ENCODE measurements at places on chromosomes 3 and 15. TPM values are rescaled to one million over a fixed set of nuclear protein-coding genes. Genes with fewer than 3 reads are reported as not detected.

SOX14 gene
- polyA plus RNA-seq = not detected

GRCh38 chr3:12138044-12138443, 20.7 kb downstream of the TIMP4 start:
- H3K36me3 ChIP-seq = no peaks in the 10 kb centered on the region
- H3K4me1 ChIP-seq = no peaks in the 10 kb centered on the region
- no peak overlapping the region for H3K27ac ChIP-seq
- no peak overlapping the region for H3K4me3 ChIP-seq
- DNase-seq = no peak
- H3K27me3 ChIP-seq = peaks cover 10% of the 10 kb centered on the region

GRCh38 chr3:58688574-58688973, 22.0 kb upstream of the FAM3D start:
- no peaks in the 10 kb centered on the region for H3K27me3 ChIP-seq
- H3K36me3 ChIP-seq = no peaks in the 10 kb centered on the region
- H3K27ac ChIP-seq = no peak overlapping the region
- no peaks in the 10 kb centered on the region for H3K4me1 ChIP-seq
- no peak overlapping the region for H3K4me3 ChIP-seq

DNA sequence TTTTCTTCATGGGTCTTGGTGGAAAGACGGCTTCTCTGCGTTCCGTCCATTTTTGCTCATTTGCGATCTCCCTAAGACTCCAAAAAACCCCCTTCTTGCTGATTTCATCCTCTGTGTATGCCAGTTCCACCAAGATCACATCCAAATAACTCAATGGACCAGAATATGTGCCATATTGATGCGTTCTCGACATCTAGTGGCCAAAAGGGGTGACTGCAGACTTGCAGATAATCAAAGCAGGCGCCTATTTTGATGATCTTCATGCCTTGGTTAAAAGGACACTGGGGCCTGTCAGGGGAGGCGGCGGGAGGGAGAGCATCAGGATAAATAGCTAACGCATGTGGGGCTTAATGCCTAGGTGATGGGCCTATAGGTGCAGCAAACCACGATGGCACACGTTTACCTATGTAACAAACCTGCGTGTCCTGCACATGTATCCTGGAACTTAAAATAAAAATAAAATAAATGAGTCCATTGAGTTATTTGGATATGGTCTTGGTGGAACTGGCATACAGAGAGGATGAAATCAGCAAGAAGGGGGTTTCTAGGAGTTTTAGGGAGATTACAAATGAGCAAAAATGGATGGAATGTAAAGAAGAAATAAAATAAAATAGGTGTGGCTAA, 104.2 kb upstream of the RAD18 start:
- no peak overlapping the region for H3K27ac ChIP-seq
- H3K4me1 ChIP-seq = no peaks in the 10 kb centered on the region
- H3K36me3 ChIP-seq = no peaks in the 10 kb centered on the region

- peaks cover 25% of the 10 kb centered on the region for H3K4me1 ChIP-seq
- H3K36me3 ChIP-seq = no peaks in the 10 kb centered on the region
- DNase-seq = no peak
- H3K27ac ChIP-seq = no peak overlapping the region
- no peaks in the 10 kb centered on the region for H3K27me3 ChIP-seq
These were observed 256.0 kb upstream of the TRIM42 start for GRCh38 chr3:140421884-140422283.

DNA sequence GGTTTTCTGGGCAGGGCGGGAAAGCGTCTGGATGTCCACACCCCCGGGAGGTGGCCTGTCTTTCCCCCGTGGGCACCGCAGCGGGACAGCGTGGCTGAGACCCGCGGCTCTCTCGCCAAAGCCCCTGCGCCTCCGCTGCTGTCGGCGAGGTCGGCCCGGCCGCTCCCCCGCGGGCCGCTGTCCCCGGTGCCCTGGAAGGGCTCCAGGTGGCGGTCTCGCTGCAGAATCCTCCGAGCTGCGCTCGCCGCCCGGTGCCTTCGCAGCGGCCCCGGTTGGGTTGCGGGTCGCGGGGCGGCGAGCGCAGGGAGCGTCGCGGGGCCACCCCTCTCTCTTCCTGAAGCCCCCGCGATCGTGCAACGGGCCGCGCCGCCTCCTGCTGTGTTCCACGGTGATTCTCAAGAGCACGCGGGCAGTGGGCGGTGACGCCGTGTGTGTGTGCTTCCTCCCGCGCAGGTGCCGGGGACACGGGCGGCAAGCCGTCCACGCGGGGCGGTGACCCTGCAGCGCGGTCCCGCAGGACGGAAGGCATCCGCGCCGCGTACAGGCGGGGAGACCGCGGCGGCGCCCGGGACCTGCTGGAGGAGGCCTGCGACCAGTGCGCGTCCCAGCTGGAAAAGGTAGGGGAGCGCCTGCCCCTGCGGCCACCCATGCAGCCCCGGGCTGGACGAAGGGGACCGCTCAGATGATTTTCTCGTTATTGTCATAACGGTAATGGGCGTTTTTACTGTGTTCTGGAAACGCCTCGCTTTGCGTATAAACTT, 54.4 kb downstream of the LRRK1 start:
- no peak overlapping the region for H3K4me3 ChIP-seq
- DNase-seq = no peak
- H3K36me3 ChIP-seq = no peaks in the 10 kb centered on the region

SRGAP3 gene
- 6.2 TPM for polyA plus RNA-seq

GTF2E1 gene
- 13.2 TPM for polyA plus RNA-seq

ERICH6 gene
- not detected for polyA plus RNA-seq

NR1I2 gene
- not detected for polyA plus RNA-seq

- H3K4me1 ChIP-seq = no peaks in the 10 kb centered on the region
- no peak for DNase-seq
- no peak overlapping the region for H3K4me3 ChIP-seq
- H3K27ac ChIP-seq = no peak overlapping the region
- H3K36me3 ChIP-seq = no peaks in the 10 kb centered on the region
These were observed 429.5 kb downstream of the ZIC1 start for GRCh38 chr3:147838652-147839051.

SLC6A20 gene
- 0.34 TPM for polyA plus RNA-seq
